ENCODE measurements at places on chromosomes 5 and 9. TPM values are rescaled to one million over a fixed set of nuclear protein-coding genes. Genes with fewer than 3 reads are reported as not detected.

GRCh38 chr5:37400501-37400900 lies 21.4 kb downstream of the WDR70 start:
- no peak for DNase-seq

DNA sequence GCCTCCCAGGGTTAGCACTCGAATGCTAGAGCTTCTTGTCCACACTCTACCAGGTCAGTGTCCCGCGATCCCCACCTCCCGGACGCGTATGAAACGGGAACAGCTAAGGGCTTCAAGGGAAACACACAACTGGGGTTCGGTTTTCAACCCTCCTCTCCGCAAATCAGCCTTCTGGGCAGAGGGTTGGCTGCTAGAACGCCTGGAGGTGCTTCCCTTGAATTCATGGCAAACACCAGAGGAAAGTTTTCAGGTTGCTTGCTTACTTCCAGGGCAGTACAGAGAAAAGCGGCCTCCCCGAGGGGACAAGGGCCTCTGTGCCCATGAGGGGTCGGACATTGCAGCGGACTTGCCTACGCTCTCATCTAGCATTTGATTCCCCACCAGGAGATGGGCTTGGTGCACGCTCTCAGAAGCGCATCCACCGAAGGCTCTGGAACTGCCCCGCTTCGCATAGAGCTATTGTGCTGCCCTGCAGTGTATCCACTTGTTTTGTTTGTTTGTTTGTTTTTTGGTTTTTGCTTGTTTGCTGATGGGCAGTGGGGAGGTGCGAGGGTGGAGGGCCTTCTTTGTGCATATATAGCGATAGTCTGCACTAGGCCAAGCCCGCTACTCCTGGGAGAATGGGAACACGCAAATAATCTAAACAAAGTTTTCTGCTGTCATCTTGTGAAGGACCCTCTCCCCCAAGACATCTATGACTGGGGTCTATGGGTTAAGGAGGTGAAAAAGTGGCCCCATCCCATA lies 1.3 kb upstream of the DMRT3 start:
- DNase-seq, result no peak

GRCh38 chr9:91483189-91483691 lies 59.6 kb upstream of the NFIL3 start:
- peak; percentile 58 for DNase-seq

Gene MRPL22
- total RNA-seq, result 58.2 TPM

Gene MYOZ3
- 2.9 TPM for total RNA-seq

DNA sequence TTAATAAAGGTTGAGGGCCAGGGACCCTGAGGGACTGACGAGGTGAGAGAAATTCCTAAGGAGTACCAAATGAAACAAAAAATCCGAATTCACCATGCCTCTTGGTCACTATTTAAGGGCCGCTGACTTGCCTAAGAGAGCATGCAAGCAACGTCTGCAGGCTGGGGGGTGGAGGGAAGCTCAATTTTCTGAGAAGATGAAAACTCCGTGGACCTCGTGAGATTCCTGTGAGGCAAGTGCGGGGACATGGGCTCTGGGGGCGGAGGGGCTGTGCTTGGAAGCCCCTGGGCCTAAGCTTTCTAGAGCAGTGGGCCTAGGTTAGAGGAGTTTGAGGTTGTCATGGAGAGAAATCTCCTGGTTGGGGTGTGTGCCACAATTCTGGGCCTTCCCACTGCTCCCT lies 27.5 kb downstream of the NTRK2 start:
- no peak for DNase-seq

Gene PFN3
- total RNA-seq, result not detected

DNA sequence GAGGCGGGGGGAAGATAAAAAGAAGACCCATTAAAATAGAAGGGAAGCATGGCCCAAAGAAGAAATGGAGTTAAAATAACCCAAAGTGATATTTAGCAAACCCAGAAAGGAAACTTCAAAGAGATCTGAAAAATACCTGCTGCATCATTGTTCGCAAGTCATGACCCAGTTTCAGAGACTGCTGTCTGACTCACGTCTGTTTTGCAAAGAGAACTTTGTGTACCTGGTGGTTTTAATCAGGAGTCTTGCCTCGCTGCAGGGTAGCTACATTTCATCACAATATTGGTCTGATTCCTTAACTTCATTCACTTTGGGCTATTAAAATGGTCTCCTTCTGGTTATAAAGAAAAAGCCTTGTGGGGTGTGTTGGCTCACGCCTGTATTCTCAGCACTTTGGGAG lies 461.1 kb upstream of the DAP start:
- no peak for DNase-seq

Gene DENND4C
- total RNA-seq, result 35.3 TPM

GRCh38 chr9:81848472-81848871 lies 79.8 kb upstream of the SPATA31D4 start:
- DNase-seq, result no peak
